ENCODE measurements at places on chromosomes 7 and 10. TPM values are rescaled to one million over a fixed set of nuclear protein-coding genes. Genes with fewer than 3 reads are reported as not detected.

Gene JAZF1
- 21.2 TPM for total RNA-seq

Gene ZNF92
- 4.0 TPM for total RNA-seq

Gene FOXP2
- total RNA-seq = 23.1 TPM

DNA sequence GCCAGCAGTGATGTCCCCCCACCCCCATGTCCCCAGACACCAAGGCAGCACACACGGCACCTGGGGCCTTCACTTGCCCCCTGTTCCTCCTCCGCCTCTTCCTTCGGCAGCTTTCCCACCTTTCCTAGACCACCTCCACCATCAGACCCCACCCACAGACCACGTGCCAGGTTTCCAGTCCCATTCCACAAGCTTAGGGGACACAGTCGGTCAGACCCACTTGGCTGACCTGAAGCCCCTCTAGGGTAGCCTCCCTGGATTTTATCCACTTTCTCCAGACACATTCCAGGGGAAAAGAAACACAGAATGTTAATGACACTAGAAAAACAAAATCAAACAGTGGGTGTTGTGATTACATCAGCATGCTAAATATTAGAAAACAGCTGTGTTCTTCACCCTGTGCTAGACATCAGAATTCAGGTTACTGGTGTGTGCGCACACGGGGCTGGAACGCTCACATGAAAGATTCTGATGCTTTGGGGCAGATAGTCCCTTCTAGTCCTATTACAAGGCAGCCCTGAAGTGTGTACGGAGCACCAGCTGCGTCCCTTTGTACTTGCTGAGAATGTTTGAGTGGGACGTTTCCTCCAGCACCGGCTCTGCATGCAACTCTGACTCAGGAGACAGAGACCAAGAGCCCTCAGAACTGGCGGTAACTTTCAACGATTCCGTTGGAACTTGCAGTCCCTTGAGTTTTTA, 75.5 kb upstream of the PPP2R2D start:
- H3K27me3 ChIP-seq = peaks cover 34% of the 10 kb centered on the region
- H3K4me1 ChIP-seq = peaks cover 13% of the 10 kb centered on the region
- no peak overlapping the region for H3K27ac ChIP-seq
- no peak overlapping the region for H3K4me3 ChIP-seq

GRCh38 chr7:111756687-111757178, 194.4 kb upstream of the IMMP2L start:
- peak overlapping the region; percentile 61 for H3K4me3 ChIP-seq
- DNase-seq = no peak

DNA sequence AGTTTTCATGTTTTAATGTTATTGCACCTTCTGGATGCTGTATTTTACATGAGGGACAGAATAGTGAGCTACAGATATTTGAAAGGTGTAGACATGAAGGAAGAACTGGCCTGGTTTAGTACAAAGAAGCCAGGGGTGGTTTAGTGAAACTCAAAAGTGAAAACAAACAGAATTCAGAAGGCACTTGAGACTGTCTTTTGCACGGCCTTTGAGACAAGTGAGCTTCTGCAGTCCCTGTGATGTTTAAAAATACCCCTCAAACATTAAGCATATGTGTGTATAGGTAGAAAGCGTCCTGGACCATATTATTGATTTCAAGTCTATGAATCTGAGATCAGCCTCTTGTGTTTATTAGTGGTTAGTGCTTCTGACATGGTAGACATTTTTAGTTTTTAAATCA, 118.9 kb downstream of the CDK14 start:
- H3K27me3 ChIP-seq = no peaks in the 10 kb centered on the region
- no peak overlapping the region for H3K27ac ChIP-seq
- no peaks in the 10 kb centered on the region for H3K36me3 ChIP-seq
- no peak overlapping the region for H3K4me3 ChIP-seq

DNA sequence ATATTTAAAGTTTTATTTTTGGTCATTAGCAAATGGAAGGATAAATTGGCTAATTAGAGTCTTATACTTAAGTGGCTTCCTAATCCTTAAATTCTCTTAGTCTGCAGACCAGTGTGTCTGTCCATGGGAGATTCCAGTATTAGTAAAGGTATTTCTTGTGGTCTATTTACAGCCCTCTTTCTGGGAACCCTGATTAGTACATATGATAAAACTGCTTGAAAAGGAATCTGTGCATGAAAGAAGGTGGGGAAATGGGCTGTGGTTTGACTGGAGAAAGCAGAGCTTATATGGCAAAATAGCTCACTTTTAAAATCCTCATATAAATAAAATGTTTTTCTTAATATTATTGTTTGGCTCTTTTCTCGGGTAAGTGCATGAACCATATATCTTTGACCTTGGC, 124.5 kb upstream of the RHOBTB1 start:
- no peaks in the 10 kb centered on the region for H3K36me3 ChIP-seq
- DNase-seq = no peak
- no peak overlapping the region for H3K27ac ChIP-seq
- no peak overlapping the region for H3K4me3 ChIP-seq

Data from chondrocyte (in vitro differentiated cells).